Activated CD4-positive, alpha-beta T cell treated with anti-CD3 and anti-CD28 coated beads, Interleukin-2, amount 50 U/mL, for 48 hours (primary cell): ENCODE measurements at places on chromosomes 3 and 15.

DNA sequence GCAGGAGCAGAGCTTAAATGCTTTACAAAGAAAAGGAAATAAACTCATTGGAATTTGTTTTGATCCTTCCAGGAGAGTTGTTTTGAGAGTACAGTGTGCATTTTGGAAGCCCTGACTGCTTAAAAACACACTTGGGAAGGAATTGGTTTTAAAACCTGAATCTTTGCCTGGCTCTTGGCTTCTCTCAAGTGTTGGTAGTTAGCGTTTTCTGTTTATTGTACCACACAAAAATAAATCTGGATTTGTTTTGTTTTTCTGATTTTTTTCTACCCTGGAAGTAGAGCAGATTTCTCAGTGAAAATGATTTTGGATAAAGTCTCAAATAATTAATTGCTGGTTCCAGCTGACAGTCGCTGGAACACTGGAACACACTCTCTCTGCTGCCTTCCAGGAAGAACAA is 90.6 kb downstream of the CHST2 start:
- no peak for DNase-seq

DNA sequence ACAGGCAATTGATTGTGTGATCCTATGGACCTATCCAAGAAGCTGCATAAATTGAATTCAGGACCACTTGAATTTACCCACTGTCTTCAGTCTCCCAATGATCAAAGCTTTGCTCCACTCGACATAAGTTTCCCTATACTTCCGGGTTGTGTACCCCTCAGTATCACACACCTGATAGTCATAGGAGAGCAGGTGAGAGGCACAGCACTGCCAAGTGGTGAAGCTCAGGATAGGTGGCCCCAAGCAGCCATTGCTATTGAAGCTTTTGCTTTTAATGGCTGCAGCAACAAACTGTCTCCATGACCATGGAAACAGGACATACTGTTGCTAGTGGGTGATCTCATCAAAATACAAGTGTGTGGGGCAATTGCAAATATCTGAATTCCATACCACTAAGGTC is 27.7 kb downstream of the GASK1A start:
- no peak for DNase-seq

- no peak for DNase-seq
Observed at GRCh38 chr3:48409291-48410201, 20.3 kb downstream of the PLXNB1 start.

- DNase-seq = no peak
Observed at GRCh38 chr15:63335543-63336240, 46.0 kb downstream of the CA12 start.

- DNase-seq = peak; percentile 26
Observed at GRCh38 chr3:108093616-108094015, 2.8 kb upstream of the CD47 start.

- no peak for DNase-seq
Observed at GRCh38 chr3:167102071-167102470, 278.0 kb downstream of the ZBBX start.

- no peak for DNase-seq
Observed at GRCh38 chr3:197746801-197747237, 2.9 kb upstream of the FYTTD1 start.

GRCh38 chr15:47929138-47929803 is 191.5 kb upstream of the SLC24A5 start:
- no peak for DNase-seq

GRCh38 chr3:55416331-55416821 is 70.7 kb downstream of the WNT5A start:
- DNase-seq = no peak

DNA sequence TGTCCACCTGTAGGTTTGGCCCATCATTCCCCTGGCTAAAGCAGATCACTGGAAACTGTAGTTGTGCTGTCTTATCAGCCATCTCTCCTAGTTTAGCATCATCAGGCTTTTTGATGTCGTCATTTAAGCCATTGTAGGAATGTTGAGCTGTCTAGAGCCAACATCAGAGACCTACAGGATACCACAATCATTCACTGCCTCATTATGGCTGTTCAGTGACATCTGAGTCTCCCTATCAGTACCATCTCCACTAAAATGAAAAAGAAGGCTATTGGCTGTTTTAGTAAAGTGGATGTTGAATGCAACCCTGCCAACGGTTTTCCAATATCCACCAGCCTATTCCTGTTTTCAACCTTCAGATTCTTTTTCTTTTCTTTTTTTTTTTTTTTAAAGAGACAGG is 29.2 kb downstream of the RLBP1 start:
- DNase-seq = no peak

GRCh38 chr15:101009176-101009575 is 90.0 kb downstream of the LRRK1 start:
- DNase-seq = no peak

- DNase-seq = no peak
Observed at GRCh38 chr3:37214076-37214475, 39.7 kb upstream of the LRRFIP2 start.

GRCh38 chr3:71127052-71127831 is 456.3 kb downstream of the FOXP1 start:
- peak; percentile 46 for DNase-seq

GRCh38 chr3:48436477-48436787 is 3.5 kb downstream of the CCDC51 start:
- no peak for DNase-seq

DNA sequence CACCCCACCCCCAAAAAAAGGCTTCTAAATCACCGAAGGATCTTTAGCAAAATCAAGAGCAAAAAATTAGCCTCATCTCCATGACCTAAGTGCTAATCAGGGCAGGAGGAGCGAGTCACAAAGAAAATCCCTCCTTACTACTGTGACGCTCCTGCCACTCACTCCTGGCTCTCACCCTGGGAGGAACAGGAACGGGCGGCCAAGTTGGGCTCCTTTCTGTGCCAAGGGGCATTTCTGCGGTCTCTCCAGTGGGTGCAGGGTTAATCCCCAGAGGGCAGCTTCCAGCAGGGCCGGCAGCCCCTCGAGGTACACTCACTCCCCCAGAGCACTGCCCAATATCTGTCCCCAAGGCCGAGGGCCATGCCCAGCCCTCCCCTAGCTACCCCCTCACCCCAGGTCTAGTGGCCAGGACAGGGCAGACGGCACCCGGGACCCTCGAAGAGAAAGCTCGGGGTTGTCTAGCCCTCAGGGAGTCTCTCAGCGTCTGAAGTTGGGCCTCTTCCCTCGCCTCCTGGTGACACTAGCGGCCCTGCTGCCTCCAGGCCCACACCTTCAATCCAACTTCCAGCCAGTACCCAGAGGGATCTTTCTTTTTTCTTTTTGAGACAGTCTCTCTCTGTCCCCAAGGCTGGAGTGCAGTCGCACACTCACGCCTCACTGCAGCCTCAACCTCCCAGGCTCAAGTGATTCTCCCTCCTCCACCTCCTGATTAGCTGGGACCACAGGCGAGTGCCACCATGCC is 706 bp downstream of the CAV3 start:
- DNase-seq = no peak

- no peak for DNase-seq
Observed at GRCh38 chr15:69669446-69669845, 216.8 kb downstream of the RPLP1 start.

GRCh38 chr15:83919978-83920510 is 266.1 kb downstream of the ADAMTSL3 start:
- DNase-seq = no peak

GRCh38 chr3:160981217-160981938 is 123.8 kb downstream of the B3GALNT1 start:
- DNase-seq = no peak

DNA sequence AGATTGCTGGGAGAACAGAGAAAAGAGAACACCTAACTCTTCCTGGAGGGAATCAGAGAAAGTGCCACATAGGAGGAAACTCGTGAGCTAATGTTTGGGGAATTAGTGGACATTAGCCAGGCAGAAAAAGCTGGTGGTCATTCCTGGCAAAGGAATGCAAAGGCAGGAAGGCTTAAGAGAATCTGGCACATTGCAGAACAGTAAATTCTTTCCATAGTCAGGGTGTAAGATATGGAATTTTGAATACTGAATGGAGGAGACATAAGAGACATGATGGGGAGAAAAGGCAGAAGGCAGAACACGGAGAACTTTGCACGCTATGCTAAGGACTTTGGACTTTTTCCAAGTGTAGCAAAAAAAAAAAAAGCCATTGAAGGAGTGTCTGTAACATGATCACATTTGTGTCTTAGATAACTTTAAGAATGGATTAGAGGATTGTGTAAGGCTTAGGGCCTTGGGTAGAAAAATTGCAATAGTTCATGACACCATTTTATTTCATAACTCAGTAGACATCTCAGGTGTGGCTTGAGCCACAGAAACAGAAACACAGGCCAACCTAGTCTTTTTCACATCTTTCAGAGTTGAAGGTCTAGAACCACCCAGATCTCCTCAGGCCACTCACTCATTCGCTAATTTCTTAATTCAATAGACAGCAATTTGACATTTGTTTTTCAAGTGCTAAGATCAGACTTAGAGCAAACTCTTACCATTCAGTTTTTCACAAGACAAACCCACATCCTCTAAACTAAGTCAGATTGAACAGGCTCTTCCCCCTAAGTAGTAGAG is 31.2 kb upstream of the CCDC80 start:
- DNase-seq = no peak

- DNase-seq = no peak
Observed at GRCh38 chr3:134929976-134930375, 134.9 kb downstream of the EPHB1 start.

- DNase-seq = no peak
Observed at GRCh38 chr15:33125894-33126537, 68.5 kb downstream of the FMN1 start.

DNA sequence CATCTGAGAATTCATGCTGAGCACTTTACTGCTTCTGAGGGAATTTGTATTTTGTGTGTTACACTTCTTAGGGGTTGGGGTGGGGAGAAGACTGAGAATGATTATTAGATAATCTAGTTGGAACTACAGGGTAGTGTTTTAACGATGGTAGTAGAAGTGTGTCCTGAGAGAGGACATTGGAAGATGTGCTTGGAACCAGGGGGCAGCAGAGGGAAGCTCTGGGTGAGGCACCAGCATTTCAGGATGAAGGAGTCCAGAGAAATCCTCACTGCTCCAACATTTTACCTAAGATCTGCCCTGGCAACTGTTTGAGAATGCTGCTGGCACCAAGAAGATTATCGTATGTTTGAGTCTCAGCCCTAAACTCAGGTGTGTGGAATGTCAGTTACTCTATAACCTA is 145.5 kb downstream of the SQOR start:
- no peak for DNase-seq

- DNase-seq = no peak
Observed at GRCh38 chr15:53918180-53919079, 59.8 kb upstream of the UNC13C start.

DNA sequence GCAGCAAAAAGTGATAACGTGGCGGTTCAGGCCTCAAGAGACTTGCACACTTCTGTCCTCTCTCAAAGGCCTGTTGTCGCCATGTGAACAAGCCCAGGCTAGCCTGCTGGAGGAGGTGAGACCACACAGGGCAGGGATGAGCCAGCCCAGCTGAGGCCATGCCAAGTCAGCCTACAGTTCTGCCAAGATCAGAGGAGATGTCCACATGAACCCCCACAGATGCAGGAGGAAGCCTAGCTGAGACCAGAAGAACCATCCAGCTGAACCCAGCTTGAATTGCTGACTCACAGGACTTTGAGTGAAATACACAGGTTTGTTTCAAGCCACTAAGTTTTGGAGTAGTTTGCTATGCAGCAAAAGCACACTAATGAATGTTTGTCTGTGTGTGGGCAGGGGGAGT is 50.3 kb upstream of the SEC13 start:
- no peak for DNase-seq

DNA sequence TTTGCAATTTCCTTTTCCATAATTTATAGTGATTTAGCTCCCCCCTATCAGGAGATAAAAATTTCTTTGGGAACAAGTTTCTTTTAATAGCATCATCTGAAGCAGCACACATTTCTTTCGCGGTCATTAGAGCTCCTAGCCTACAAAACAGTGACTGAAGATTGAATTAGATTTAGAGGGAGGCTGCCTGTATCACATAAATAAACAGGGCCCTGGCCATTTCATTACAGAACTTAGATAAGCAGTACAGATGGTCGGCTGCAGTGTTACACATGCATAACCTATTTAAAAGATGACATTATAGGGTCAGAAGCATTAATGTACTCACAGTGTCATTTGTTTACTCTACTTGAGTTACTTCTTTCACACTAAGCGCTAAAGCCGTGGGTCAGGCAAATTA is 81.4 kb upstream of the SLC25A26 start:
- DNase-seq = no peak

- DNase-seq = no peak
Observed at GRCh38 chr3:160134454-160134853, 90.8 kb upstream of the C3orf80 start.

- DNase-seq = no peak
Observed at GRCh38 chr15:60633426-60633968, 154.6 kb upstream of the ICE2 start.

DNA sequence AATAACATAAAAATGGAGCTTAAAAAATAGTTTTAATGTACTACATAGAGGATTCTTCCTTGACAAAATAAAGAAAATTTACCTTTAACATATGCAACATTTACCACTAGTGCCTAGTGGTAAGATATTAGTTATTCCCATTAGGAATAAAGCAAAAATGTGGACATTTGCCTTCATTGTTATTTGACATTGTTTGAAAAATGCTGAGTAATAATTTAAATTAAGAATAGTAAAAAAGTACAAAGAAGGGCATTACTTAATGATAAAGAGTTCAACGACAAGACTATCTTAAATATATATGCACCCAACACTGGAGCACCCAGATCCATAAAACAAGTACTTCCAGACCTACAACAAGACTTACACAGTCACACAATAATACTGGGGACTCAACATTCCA is 125.7 kb downstream of the POLR2M start:
- no peak for DNase-seq

DNA sequence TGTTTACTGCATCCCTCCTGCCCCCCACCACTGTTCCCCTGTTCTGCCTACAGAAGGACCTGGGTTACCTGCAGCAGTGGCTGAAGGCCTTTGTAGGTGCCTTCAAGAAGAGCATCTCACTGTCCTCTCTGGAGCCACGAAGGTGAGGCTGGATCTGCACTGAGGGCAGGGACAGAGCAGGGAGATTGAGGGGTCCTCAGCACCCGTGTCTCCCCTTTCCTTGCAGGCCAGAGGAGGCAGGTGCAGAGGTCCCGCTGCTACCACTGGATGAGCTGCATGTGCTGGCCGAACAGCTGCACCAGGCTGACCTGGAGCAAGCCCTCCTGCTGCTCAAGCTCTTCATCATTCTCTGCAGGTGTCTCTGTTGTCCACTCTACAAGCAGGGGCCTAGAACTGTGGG is 9.2 kb downstream of the NBEAL2 start:
- no peak for DNase-seq

GRCh38 chr15:47553947-47554346 is 163.4 kb upstream of the SEMA6D start:
- DNase-seq = no peak

DNA sequence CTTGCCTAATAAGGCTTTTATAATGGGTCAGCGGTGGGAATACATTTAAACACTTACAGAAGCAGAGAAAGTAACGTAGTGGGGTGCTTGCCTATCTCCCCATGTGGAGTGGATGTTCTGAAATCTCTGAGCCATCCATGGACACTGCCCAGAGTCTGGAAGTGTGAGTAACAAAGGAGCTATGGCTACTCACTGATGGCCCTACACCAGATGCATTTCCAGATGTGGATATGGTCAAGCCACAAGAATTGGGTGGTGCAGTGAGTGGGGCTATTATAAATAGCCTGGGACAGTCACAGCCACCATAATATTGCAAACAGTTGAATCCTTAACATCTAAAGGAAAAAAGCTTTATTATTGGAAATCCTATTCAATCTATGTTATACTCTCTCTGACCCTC is 96.6 kb downstream of the CGNL1 start:
- no peak for DNase-seq

- no peak for DNase-seq
Observed at GRCh38 chr3:58617338-58617761, 40.2 kb upstream of the FAM107A start.

- DNase-seq = no peak
Observed at GRCh38 chr3:64353226-64353625, 128.0 kb upstream of the PRICKLE2 start.
